AG04449 (cell line): ENCODE measurements at places on chromosomes 1 and 21.

GRCh38 chr1:213615226-213615916 lies 372.4 kb upstream of the PROX1 start:
- DNase-seq, result no peak

DNA sequence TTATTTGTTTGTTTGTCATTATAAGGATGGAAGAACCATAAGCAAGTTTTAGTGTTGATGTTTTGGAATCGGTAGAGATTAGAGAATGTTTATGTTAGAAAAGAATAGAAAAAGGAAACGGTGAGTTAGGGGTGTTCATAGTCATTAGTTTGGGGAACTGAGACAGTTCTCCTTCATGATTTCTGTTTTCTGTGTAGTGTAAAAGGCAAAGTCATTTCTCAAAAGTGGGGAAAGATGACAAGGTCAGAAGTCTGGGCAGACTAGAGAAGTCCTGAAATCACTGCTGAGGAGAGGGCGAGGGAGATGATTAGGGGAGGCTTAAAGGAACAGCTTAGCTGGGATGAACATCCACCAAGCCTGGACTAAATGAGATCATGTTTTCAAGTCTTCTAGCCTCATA lies 498.9 kb downstream of the TTLL7 start:
- no peak for DNase-seq

DNA sequence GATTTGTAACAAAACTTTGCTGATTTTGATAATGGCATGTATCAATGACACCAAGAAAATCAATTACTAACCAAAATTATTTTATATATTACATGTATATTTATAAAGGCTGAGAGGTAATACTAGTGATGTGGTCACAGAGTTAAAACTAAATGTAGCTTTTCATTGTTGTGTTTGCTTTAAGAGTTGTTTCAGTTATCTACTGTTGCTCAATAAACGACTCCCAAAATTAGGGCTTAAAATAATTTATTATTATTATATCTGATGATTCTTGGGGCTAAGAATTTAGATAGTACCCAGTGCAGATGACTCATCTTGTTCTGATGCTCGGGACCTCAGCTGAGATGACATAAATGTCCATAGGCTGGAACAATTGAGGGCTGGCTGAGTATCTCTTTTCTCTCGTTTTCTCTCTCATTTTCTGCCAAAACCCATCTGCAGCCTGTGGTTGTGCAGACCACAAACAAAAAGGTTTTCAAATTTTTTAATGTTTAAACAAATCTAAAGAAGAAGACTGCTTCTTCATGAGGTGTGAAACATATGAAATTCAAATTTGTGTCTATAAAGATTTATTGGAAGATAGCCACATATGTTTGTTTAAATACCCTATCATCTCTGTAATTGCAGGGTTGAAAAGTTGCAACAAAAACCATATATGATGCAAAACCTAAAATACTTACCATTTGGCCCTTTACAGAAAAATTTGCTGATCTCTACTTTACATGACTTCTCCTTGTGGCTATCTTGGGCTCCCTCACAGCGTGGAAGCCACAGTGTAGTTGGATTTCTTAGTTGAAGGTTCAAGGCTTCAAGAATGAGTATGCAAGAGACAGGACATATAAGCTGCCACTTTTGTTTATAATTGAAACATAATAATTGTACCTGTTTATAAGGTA lies 14.8 kb upstream of the PTPRC start:
- DNase-seq, result peak; percentile 52

- DNase-seq, result no peak
Observed at GRCh38 chr1:36400825-36401601, 3.3 kb upstream of the LSM10 start.

GRCh38 chr1:10186331-10187025 lies 23.9 kb upstream of the KIF1B start:
- DNase-seq, result no peak

GRCh38 chr21:35441868-35442582 lies 392.9 kb upstream of the RUNX1 start:
- no peak for DNase-seq

DNA sequence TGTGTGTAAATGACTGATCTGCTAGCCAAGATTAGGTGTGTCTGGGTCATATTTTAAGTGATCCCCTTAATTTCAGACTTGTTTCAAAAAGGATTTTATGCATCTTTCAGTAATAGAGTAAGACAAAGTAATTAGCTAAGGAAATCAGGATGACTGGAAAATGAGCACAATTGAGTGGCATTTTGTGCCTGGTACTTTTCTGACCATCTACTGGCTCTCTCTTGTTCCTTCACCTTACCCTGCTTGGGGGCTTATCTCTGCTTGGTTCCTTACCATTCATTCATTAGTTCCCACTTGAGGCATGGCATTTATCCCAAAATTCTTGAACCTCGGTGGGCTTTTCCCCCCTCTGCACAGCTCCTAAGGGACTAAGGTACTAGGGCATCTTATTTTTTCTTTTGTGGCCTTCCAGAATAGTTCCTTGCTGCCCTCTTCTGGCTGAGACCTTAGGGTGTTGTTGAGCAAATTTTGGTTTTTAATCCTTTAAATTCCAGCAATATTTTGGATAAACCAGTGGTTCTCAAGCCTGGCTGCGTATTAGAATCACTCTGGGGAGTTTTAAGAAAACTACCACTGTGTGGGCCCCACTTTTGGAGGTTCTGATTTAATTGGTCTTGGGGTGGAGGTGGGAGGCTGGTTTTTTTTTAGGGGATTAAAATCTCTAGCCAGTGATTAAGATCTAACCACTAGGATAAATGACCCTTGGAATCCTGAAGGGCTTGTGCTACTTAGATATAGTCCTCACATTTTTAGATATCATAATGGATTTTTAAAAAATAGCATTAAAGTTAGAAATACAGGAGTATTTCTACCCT lies 50.8 kb downstream of the HS2ST1 start:
- no peak for DNase-seq

- DNase-seq, result no peak
Observed at GRCh38 chr21:15264084-15264665, 199.4 kb upstream of the NRIP1 start.

DNA sequence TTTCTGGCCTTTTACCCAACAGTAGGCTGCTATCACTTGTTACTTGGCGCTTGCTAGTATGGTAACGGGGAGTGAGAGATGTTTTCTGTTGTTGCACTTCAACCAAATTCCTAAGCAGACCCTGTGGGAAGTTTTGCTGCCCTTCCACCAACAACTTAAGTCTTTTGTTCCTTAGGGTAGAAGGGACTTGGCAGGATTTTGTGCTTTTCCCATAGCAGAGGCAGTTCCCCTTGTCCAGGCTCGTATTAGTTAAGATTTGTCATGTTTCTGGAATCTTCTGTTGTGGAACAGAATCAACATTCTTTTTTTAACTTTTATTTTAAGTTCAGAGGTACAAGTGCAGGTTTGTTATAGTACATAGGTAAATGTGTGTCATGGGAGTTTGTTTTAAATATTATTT lies 73.2 kb upstream of the SGIP1 start:
- no peak for DNase-seq

DNA sequence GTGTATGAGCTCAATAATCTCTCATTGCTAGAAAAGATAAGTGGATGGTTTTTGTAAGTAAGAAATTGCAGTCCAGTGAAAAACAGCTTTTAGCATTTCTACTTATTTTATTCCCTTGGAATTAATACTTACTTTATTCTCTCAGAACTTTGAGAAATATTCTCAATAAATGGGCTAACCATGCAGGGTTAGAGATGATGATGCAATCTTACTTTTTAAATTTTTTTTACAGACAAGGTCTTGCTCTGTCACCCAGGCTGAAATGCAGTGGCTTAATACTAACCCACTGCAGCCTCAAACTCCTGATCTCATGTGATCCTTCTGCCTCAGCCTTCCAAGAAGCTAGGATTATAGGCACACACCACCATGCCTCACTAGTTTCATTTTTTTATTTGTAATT lies 440.8 kb upstream of the ZP4 start:
- DNase-seq, result no peak

DNA sequence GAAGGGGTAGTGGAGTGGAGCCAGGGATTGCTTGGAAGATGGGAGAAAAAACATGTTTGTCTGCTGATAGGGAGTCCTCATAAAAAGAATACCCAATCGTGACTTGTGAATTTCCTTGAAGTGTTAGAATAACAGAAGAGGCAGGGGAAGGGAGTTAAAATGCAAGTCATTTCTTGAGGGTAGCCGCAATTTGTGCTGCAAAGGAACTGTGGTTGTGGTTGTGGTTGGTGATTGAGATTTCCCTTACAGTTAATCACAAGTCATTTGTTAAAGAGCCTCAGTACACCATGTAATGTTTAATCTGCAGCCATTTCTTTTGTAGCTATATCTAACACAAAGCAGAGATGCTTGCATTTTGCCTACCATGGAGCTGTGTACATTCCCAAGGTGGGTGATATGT lies 38.5 kb upstream of the EGLN1 start:
- DNase-seq, result no peak

- no peak for DNase-seq
Observed at GRCh38 chr1:11874258-11874562, 15.5 kb upstream of the NPPB start.

GRCh38 chr1:57550092-57550491 lies 126.2 kb upstream of the DAB1 start:
- no peak for DNase-seq

DNA sequence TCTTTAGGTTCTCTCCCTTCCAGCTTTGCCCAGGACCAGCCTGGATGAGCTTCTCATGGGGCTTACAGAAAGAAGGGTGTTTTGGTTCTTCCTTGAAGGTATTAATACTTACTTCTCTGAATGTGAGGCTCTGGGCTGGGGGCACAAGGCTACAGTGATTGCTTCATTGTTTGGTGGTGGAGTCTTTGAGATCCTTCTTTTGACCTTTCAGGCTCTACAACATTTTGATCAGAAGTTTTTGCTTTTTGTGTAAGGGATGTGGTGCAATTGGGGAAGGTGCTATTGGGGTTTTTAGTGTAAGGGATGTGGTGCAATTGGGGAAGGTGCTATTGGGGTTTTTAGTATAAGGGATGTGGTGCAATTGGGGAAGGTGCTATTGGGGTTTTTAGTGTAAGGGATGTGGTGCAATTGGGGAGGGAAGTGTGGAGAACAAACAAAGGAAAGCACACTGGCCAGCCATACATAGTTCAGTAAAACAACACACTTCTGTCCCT lies 103.6 kb upstream of the IVNS1ABP start:
- no peak for DNase-seq

DNA sequence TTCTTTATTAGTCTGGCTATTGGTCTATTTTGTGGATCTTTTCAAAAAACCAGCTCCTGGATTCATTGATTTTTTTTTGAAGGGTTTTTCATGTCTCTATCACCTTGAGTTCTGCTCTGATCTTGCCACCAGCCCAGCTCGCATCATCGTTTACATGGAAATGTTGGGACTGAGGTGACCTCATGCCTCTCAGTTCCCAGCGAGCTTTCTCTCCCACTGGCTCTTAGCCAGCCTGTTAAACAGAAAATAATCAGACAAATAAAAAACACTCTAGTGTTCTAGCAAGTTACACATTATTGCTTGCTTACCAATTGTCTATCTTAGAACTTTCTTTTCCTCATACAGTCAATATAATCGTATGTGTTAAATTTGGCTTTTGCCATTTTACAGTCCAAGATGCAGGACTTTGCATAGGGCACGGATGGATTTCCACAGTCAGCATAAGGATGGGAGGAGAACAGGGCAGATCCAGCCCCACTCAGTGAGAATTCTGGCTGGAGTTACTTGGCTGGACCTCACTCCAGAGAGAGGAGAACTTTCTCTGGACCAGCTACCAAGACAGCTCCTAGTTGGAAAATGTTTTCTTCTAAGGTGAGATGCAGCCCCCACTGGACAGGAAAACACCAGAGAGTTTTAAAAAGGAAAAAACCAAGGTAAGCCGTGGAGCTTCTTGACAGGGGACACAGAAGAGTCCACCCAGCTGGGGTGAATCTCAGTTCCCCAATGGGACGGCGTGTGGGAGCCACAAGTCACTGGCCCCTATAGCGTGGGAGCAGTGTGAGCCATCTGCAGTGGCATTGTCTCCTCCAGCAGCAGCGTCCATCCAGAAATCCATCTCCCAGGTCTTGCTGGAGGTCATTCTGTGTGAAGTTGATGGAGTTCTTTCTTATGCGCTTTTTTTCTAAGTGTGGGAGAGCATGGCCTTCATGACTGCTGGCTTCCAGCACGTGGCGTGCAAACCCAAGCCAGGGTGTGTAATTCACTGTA lies 17.6 kb downstream of the PGBD2 start:
- no peak for DNase-seq

GRCh38 chr1:50108497-50109059 lies at the start of gene ELAVL4:
Gene ELAVL4, plus strand, starts transcription at chr1:50108920. Its CDS starts 270 bp downstream, at chr1:50109190.
- DNase-seq, result no peak

GRCh38 chr1:182996816-182997215 lies 26.4 kb upstream of the LAMC1 start:
- no peak for DNase-seq

DNA sequence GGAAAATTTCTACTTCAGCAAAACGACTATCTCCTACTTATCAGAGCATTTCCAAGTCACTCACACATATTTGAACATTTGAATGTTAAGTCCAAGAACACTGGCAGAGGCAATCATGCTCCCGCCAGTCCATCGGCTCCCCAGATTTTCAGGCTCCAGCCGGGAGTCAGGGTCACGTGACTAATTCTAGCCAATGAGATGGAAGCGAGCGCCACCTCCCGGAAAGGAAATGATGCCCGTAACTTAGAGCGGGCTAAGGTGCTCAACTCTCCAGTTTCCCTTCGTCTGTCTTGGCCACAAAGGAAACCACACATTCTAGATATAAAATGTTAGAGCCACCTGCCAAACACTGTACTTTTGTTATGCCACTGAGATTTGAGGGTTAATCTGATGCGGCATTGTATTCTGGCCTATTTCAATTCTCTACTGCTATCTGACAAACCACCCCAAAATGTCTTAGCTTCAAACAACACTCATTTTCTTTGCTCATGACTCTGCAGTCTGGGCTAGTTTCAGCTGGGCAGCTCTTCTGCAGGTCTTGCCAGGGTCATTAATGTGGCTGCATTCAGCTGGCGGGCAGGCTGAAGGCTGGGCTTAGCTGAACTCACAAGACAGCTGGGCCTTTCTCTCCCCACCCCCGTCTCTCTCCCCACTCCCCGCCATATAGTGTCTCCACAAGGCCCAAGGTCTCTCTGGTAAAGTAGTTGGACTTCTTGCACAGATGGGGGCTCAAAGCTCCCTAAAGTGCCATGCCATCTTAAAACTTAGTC lies 16.5 kb upstream of the LHX4 start:
- no peak for DNase-seq

DNA sequence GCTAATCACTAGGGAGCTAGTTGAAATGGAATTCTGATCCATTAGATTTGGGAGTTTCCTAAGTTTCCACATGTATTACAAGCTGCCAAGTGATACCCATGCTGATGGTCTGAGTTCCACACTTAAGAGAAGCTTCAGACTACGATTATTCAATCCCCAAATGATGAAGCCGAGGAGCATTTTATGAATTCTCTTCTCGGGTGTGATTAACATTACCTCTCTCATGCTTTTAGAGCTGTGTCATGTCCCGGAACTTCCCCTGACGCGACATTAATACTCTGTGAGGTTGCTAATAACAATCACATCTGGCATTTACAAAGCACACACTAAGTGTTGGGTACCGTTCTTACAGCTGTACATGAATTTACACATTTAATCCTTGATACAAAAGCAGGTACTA lies 63.0 kb downstream of the KCNJ15 start:
- DNase-seq, result peak; percentile 37
